ENCODE measurements at places on chromosomes 4 and X.

DNA sequence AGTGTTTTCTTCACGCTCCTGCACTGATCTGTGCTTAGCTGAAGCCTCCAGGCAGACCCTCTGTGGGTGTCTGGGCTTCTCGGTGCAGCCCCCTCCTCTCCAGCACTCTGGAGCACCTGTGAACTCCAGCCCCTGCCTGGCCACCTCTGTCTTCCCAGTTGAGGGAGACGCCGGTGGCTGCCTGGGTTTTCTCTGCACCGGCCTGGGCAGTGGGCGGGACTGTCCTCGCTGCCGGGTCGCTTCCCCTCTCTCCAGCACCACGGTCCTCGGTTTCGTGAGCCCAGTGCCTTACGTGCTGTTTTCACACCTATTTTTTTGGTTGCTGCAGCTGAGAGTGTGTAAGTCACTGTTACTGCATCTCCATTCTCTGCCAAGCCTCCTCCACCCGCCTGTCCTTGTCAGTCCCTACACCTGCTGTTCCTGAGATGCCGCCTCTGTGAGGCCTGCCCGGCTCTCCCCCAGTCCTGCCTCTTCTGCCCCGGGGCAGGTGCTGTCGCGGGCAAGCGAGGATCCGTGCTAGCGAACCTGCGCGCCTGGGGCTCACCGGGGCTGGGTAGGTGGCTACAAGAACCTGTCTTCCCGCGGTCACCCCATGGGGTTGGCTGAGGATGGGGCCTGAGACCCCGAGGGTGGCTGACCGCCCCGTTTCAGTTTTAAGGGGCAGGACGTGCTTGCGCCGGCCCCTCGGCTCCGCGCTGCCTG, 2.4 kb upstream of the FGFRL1 start:
- DNase-seq, result peak; percentile 41

- no peak for DNase-seq
These were observed 60.4 kb upstream of the PLAC8 start for GRCh38 chr4:83174844-83175414.

DNA sequence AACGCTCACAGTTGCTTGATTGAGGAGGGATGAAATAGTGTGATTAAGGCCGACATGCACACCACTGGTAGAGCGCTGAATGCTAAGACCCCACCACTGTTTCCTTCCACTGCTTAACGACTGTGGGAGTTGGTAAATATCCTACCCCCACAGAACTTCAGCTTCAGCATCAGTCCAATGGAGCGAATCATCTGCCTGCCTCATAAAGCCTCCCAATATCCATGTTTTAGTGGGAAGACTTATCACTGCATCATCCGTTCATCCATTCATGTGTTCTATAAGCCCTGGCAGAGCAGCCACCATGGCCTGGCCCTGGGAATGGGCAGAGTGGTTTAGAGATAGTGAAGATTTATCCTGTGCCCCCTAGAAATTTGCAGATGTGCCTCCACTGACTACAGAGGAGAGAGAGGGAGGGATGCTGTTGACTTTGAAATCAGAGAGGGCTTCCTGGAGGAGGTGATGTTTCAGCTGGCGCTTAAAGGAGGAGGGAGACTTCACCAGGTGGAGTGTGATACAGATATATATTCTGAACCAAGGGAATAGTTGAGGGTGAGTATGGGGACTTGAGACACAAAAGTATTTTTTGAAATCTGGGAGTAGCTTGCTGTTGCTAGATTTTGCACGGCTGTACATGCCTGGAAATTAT, 71.9 kb upstream of the STX18 start:
- no peak for DNase-seq

DNA sequence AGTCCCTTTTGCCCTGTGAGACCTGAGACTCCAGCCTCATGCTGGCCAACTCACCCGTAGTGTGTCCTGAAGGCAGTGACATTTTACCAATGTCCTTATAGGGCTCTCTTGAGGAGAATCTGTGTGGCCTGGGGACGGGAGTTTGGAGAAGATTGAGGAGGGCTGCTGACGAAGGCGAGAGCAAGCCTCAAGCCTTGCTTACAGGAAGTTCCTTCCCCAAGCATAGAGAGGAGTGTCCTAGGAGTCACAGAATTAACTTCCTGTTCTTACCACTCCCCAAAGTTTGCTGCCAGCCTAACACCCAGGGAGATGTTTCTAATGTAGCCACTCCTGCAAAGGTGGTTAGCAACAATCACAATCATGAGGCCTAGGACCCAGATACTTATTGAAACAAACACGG, at the start of gene NXF3:
Gene NXF3, minus strand, starts transcription at position 202 of the 400 bp plus-strand sequence. Its CDS starts 120 bp downstream, at position 82.
- no peak for DNase-seq

- no peak for DNase-seq
These were observed 48.2 kb upstream of the SLIT2 start for GRCh38 chr4:20203508-20203907.

GRCh38 chr4:3324093-3324815, 31.4 kb downstream of the RGS12 start:
- DNase-seq, result no peak
